GM13976 (cell line): ENCODE measurements at places on chromosomes 5 and 9.

GRCh38 chr5:100516285-100516684, 18.9 kb upstream of the FAM174A start:
- DNase-seq: no peak

- no peak for DNase-seq
These were observed 1410.5 kb upstream of the CDH18 start for GRCh38 chr5:21398511-21398910.

DNA sequence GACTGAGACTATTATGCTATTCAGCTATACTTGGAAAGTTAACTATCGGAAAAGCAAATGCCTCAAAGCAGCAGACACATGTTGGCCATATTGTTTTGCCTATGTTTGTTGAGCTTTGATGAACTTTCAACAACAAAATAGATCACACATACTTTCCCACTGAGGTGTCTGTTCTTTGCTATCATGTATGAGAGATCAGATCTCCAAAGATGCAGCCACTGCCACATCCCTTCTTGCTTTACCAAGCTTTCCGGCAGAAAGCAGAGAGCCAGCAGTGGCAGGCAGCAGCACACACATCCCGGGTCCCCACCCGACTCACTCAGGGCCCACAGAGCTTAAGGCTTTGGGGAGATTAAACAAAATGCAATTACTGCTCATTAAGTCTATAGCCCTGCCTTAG, 18.8 kb downstream of the ZBTB5 start:
- DNase-seq: no peak

DNA sequence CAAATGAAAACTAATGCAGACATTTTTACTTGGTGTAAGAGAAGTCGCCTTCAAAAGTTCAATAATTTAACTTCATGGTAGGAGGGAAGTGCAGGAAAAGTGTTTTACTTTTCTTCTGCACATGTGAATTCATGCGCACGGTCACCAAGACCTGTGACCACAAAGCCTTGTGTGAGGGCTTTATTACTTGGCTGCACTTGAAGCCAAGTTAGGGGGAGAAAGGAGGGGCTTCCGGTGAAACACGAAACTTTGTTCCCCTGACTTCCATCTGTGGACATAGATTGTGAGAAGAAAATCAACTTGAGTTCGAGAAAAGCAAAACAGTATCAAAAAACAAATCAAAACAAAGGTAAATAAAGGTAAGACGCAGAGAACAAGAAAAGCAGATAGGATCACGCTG, 239.9 kb downstream of the ROR2 start:
- no peak for DNase-seq

DNA sequence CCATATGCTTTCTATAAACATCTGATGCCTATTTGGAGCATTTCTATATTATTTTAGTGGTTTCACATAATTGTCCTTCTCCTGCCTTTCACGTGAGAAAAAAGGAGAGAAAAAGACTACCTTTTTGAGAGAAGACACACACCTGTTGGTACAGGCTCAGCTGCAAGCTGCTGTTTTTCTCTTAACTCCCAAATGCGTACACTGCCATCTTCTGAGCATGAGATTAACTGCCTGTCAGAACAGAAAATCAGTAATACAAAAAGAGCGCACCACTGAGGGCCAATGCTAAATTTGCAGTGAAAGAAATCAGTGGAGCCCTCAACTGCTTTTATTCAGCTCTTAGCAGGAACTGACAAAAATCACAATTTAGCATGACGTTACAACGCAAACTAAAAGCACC, 54.9 kb downstream of the WDR41 start:
- no peak for DNase-seq

- DNase-seq: no peak
These were observed 410.3 kb downstream of the DTWD2 start for GRCh38 chr5:118578093-118578492.

GRCh38 chr9:89539374-89539773, 41.5 kb upstream of the SEMA4D start:
- no peak for DNase-seq

- no peak for DNase-seq
These were observed 98.9 kb downstream of the ACTL7B start for GRCh38 chr9:108756746-108757490.

DNA sequence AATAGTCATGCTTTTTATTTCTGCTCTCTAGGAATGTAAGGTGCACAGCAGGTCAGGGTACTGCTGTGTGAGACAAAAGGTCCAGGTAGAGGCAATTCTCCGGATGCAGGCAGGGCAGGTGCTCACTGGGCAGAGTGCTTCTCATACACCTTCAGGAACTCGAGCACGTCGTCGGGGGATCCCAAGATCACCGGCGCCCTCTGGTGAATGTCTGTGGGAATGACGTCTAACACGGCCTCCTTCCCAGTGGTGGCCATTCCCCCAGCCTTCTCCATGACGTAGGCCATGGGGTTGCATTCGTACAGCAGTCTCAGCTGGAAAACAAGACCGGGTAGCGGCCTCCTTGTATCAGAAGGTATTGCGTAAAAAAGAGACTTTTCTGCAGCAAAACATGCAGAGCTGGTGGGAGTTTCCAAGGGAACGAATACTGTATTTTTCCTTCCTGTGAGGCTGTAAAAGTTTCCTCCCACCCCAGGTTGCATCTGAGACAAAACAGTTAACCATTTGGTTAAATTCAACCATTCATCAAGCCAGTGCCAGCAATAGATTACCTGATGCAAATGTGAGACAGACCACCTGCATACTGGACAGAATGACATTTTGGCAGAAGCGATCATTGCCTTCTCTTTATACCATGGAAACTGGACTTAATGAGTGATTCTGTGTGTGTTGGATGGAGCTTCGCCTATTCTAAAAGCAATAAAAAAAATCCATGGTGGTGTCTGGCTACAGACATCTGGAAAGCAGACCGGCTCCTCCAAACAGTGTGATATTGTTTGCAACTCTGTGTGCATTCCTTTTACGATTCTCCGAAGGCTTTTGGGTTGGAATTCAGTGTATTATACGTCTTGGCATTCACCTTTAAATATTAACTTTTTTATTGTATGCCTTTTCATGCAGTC, 9.9 kb upstream of the FBP2 start:
- DNase-seq: peak; percentile 88

GRCh38 chr5:76763136-76763535, 47.2 kb downstream of the F2R start:
- no peak for DNase-seq

- no peak for DNase-seq
These were observed 518.5 kb downstream of the NR2F1-AS1 start for GRCh38 chr5:93062548-93062947.
